Glutamatergic neuron (in vitro differentiated cells): ENCODE measurements at places on chromosomes 3 and 15.
A peak's percentile ranks its signal among the peaks of the same experiment; 100 is the strongest.

GRCh38 chr15:41487802-41488201 lies 5.9 kb upstream of the ITPKA start:
- no peak overlapping the region for H3K4me3 ChIP-seq
- H3K27ac ChIP-seq, result no peak overlapping the region
- DNase-seq, result no peak

DNA sequence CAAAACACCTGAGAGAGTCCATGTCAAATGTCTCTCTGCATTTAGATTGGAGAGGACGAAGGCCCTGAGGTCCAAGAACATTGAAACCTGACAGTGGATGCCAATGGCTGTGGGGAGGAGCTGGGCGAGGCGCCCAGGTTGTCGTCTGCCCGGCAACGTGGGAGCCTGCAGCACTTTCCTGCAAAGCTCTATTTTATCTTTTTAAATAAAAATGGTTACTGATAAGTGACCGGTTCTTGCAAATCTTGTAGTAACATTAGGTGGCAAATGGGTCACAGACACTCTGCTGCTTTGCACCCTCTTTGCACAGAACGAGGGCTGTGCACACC lies 19.5 kb upstream of the FANCD2 start:
- peaks cover 11% of the 10 kb centered on the region for H3K4me1 ChIP-seq
- no peak overlapping the region for H3K27ac ChIP-seq
- peaks cover 7% of the 10 kb centered on the region for H3K27me3 ChIP-seq
- no peak for DNase-seq
- no peaks in the 10 kb centered on the region for H3K36me3 ChIP-seq
- no peak overlapping the region for H3K4me3 ChIP-seq

DNA sequence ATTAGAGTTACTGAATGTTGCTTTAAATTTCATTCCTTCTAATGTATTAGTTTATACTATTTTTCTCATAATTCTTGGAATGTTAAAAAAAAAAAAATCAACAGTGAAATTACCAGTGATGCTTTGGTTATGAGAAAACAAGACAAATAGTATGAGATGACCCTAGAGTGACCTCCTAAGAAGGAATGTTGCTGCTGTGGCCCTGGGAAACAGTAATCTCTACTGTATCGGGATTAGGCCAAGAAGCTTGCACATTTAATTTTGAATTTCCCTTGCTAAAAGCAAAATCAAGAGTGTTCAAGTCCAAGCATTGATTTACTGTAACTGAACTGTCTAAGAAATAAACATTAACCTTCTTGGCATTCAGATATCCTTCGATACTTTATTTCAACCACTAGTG lies 18.1 kb downstream of the TOPBP1 start:
- no peak for DNase-seq
- H3K4me3 ChIP-seq, result no peak overlapping the region
- peaks cover 10% of the 10 kb centered on the region for H3K36me3 ChIP-seq
- H3K4me1 ChIP-seq, result no peaks in the 10 kb centered on the region
- no peaks in the 10 kb centered on the region for H3K27me3 ChIP-seq

- H3K27me3 ChIP-seq, result no peaks in the 10 kb centered on the region
- no peak overlapping the region for H3K4me3 ChIP-seq
- H3K36me3 ChIP-seq, result no peaks in the 10 kb centered on the region
- H3K4me1 ChIP-seq, result no peaks in the 10 kb centered on the region
- no peak overlapping the region for H3K27ac ChIP-seq
Measured at GRCh38 chr3:1195947-1196346, 103.1 kb downstream of the CNTN6 start.

GRCh38 chr3:43287500-43287873 lies 1.1 kb downstream of the SNRK start:
- H3K27me3 ChIP-seq, result peaks cover 5% of the 10 kb centered on the region
- peaks cover 19% of the 10 kb centered on the region for H3K4me1 ChIP-seq
- no peaks in the 10 kb centered on the region for H3K36me3 ChIP-seq
- peak overlapping the region; percentile 91 for H3K27ac ChIP-seq
- H3K4me3 ChIP-seq, result peak overlapping the region; percentile 97
- DNase-seq, result no peak

DNA sequence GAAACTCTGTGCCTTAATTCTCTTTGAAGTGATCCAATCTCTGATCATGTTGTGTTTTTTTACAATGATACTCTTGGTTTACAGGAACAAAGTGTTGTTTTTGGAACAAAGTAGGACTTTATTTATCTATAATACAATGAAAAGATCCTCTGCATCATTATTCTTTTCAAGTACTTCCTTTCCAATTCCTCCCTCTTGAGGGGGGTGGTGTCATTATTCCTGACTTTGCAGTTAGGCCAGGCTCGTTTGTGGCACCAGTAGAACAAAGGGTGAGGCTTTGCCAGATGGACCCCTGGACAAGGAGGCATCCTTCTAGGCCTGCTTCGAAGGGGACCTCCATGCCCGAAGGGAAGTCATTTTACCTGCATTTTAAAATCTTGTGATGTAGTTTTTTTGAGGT lies 41.7 kb upstream of the ZBTB38 start:
- no peaks in the 10 kb centered on the region for H3K36me3 ChIP-seq
- peaks cover 6% of the 10 kb centered on the region for H3K4me1 ChIP-seq
- no peaks in the 10 kb centered on the region for H3K27me3 ChIP-seq
- no peak overlapping the region for H3K4me3 ChIP-seq
- DNase-seq, result no peak

DNA sequence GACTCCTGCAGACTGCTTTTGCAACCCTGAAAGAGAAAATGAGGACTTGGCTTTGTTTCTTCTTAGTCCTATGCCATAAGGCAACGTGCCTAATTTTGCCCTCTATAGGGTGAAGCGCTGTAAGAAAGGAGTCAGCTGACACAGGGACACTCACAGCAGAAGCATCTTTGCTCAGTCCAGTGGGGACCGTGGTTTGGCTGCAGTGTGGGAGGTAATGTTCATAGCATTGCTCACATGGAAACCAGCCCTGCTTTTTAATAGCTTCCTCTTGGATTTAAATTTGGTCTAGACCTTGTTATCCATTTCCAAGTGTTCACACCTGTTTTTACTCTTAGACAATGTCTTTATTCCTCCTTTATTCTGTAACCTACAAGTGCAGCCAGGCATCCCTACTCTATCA lies 1032.1 kb downstream of the NTRK3 start:
- H3K27me3 ChIP-seq, result peaks cover 2% of the 10 kb centered on the region
- no peak for DNase-seq
- H3K4me1 ChIP-seq, result no peaks in the 10 kb centered on the region

DNA sequence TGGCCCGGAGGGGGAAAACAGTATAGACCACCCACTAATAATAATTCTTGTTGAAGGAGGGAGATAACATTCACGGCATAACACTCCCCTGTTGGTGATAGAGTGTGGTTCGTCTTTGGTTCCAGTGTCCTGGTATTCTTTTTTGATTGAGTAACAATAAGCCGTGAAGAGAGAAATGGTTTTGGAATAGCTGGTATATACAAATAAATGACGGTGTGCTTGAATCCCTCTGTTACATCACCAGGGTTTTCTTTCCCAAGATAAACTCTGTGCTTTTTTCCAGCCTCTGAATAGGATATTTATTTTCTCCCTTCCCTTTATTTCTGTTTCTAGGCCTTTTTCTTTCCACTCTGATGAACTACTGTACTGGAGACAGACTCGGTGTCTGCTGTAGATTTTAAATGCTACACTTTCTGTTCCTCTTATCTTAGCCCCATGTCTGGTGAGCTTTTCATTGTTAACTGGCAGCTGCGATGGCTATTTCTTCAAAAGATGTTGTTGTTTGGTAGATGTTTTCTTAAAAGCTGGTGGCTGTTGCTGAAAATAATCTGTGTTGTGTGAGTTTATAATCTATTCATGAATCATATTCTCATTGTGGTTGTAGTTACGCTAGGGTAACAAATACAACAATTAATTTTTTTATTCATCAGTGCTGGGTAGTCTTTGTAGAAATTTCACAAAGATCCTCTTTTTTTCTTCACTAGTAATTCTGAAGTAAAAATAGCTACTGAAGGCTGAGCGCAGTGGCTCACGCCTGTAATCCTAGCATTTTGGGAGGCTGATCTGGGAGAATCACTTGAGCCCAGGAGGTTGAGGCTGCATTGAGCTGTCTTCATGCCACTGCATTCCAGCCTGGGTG lies 15.5 kb upstream of the SCAANT1 start:
- peaks cover 2% of the 10 kb centered on the region for H3K4me1 ChIP-seq
- no peak overlapping the region for H3K27ac ChIP-seq

DNA sequence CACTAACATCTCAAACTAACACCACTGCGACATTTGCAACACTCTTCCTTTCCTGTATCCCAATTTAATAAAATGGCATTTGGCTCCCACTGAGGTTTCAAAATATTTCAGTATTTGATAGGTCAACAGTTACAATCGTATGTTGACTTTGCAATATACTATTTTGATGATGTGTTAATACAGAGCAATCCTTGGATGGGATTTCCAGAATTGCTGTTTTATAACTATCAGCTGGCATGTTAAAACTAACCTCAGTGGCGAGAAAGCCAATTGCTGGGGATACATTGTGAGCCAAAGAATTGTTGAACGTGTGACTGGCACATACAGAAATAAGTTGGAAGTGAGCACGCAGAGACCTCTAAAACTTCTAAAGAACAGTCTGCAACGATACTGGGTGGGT lies 226.1 kb upstream of the LYSMD4 start:
- peaks cover 26% of the 10 kb centered on the region for H3K36me3 ChIP-seq
- no peak overlapping the region for H3K27ac ChIP-seq
- H3K27me3 ChIP-seq, result peaks cover 8% of the 10 kb centered on the region
- no peak overlapping the region for H3K4me3 ChIP-seq
- DNase-seq, result no peak

DNA sequence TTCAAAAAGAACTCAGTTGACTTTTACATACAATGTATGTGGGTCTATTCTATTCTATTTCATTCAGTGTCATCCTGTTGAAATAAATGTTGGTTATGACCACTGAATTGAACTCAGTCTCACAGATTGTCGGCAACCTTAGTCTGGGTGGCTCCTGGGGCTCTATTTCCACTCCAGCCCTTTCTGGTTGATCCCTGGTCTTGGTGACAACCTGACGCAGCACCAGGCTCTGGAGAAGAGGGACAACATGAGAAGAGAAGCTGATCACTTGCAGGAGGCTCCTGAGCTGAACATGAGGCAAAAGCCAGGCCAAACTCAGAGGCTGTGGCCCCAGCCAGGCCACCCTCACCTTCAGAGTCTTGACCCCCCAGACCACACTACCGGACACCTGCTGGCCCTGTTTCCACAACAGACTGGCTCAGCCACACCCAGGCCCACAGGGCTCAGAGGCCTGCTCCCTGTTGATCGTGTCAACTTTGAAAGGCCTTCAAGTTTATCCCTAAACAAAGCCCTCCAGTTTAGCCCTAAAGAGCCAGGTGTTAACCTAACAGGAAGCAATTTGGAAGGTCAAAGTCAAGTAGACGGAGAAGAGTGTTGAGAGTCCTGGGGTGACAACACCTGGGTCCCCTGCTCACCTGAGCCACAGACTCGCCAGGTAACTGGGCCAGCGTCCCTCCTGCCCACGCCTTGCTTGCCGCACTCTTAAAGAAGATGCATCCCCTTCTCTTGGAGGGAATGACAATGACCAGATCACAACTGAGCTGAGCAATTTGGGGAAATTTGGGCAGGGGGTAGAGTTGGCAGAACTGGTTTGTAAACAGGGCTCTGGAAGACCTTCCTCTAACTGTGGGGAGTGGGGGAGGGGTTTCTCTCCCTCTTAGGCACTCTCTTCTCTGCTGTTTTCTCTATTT lies 15.4 kb upstream of the MUC20 start:
- DNase-seq, result no peak
- no peaks in the 10 kb centered on the region for H3K4me1 ChIP-seq
- H3K36me3 ChIP-seq, result peaks cover 8% of the 10 kb centered on the region
- no peak overlapping the region for H3K27ac ChIP-seq
- no peak overlapping the region for H3K4me3 ChIP-seq
- H3K27me3 ChIP-seq, result peaks cover 2% of the 10 kb centered on the region

GRCh38 chr3:40116478-40117177 lies 192.9 kb upstream of the EIF1B start:
- H3K36me3 ChIP-seq, result no peaks in the 10 kb centered on the region
- peaks cover 5% of the 10 kb centered on the region for H3K4me1 ChIP-seq
- DNase-seq, result no peak

GRCh38 chr15:52563501-52564060 lies 5.2 kb downstream of the ARPP19 start:
- no peaks in the 10 kb centered on the region for H3K36me3 ChIP-seq
- no peak overlapping the region for H3K27ac ChIP-seq

GRCh38 chr15:68010361-68011153 lies 43.6 kb upstream of the PIAS1 start:
- peaks cover 4% of the 10 kb centered on the region for H3K36me3 ChIP-seq
- no peak overlapping the region for H3K4me3 ChIP-seq
- no peak for DNase-seq
- H3K27ac ChIP-seq, result no peak overlapping the region
- no peaks in the 10 kb centered on the region for H3K4me1 ChIP-seq

DNA sequence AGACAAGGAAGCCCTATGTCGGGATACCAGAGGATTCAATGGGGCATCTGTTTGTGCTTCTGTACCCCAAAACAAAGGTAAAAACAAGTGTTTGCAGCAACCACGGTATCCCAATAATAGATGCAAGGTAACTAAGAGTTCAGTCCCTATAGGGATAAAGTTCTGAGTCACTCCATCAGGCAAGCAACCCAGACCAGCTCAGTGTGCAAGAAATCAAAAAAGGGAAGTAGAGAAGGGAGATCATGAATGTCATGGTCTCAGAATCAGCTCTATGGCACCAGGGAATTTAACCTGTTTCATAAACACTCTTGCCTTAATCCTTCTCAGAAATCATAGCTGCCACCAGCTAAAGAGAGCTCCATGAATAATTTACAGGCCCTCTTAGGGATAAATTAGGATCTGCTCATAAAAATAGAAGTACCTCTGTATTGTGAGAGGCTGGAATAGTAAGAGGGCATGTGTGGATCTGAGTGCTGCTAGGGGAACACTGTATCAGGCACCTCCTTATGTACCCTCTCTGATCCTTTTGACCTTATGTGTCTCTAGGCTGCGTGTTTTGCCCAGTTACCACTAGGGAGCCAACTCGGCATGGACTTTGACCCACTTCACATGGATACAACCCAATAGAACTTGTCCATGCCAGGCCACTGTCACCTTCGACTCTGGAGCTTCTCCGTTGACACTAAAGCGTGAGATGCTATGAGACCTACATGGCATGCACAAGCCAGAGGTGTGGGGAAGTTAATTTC lies 754.6 kb downstream of the AGBL1 start:
- no peak for DNase-seq
- no peak overlapping the region for H3K27ac ChIP-seq
- no peaks in the 10 kb centered on the region for H3K27me3 ChIP-seq
- peaks cover 4% of the 10 kb centered on the region for H3K36me3 ChIP-seq
- no peak overlapping the region for H3K4me3 ChIP-seq

DNA sequence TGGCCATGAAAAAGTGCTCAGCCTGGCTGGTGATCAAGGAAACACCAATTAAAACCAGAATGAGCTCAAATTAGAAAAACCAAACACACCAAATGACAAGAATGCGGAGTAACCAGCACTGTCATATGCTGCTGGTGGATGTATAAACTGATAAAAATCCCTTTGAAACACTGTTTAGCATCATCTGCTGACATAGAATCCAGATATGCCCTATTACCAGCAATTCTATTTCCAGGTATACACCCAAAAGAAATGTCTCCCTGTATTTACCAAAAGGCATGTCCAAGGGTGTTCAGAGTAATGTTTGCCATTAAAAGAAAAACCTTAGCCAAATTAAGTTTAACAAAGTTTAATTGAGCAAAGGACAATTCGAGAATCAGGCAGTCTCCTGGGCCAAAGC lies 138.6 kb downstream of the FMN1 start:
- H3K27me3 ChIP-seq, result peaks cover 2% of the 10 kb centered on the region
- no peaks in the 10 kb centered on the region for H3K36me3 ChIP-seq
- no peak overlapping the region for H3K27ac ChIP-seq
- H3K4me3 ChIP-seq, result no peak overlapping the region

- H3K4me3 ChIP-seq, result peak overlapping the region; percentile 61
- H3K27me3 ChIP-seq, result peaks cover 2% of the 10 kb centered on the region
- H3K27ac ChIP-seq, result peak overlapping the region; percentile 92
- DNase-seq, result no peak
Measured at GRCh38 chr3:78880603-78881461, 887.0 kb downstream of the ROBO1 start.
